ENCODE measurements at places on chromosomes 1 and 21. TPM values are rescaled to one million over a fixed set of nuclear protein-coding genes. Genes with fewer than 3 reads are reported as not detected.

OR10J1 gene
- polyA plus RNA-seq = not detected

DNA sequence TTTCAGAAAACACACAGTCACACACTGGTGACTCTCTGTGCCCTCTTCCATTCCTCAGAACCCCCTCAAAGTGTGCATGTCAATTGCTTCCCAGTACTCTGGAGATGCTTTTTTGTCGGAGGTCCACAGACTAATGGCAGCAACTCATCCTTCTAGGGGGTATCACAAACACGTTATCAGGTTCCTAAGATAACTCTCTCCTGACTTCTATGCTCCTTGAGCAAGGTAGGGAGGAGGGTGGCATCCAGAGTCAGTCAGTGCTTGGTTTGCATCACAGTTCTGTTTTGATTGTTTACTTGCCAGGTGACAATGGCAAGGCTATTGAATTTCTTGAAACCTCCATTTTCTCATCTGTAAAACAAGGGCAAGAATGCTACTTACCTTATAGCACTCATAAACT is 39.4 kb upstream of the DYNLT5 start:
- no peak for DNase-seq

DNA sequence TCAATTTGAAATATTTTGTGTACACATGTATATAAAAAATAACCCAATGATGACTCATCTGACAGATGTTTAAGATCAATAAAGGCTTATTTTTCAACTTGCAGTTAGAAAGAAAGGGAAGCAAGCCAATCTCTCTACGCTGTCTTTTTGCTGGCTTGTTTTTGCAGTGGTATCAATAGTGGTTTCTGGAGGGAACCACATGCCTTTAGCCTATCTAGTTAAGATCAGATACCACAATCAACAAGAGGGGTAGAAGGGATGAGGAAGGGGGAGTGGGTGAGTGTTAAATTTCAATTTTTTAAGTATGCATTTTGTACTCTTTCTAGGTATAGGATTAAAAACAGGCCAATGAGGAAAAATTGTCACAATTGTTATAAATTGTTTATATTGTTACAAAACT is 276.2 kb downstream of the KCNH1 start:
- no peak for DNase-seq

CEP170 gene
- 46.9 TPM for polyA plus RNA-seq

FCRL6 gene
- not detected for polyA plus RNA-seq
